Retina (tissue), 1 donor: ENCODE measurements at places on chromosomes 5 and 9.

- DNase-seq = no peak
Measured at GRCh38 chr5:78810098-78810920, 161.7 kb upstream of the LHFPL2 start.

- DNase-seq = no peak
Measured at GRCh38 chr9:133956520-133957076, 35.5 kb downstream of the VAV2 start.

GRCh38 chr9:127081250-127082185, 40.9 kb downstream of the ANGPTL2 start:
- no peak for DNase-seq

GRCh38 chr5:150401376-150402228, 11.1 kb downstream of the CD74 start:
- DNase-seq = no peak

DNA sequence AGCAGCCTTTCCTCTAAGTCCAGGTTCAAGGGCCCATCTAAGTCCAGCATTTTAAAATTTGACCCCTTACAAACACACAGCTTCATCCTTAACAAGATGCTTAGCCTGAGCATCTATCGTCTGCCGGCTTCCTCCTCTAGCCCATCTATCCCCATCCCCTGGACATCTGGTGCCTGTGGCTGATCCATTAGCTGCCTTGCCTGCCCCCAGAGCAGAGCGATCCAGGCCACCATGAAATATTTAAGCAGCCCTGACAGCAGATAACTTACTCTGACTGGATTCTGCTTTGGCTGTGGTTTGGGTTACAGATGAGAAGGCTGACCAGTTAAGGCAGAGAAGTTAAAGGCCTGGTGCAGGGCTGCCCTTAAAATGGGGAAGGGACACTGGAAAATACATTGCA, 30.9 kb upstream of the CPEB4 start:
- peak; percentile 57 for DNase-seq

GRCh38 chr5:18744441-18744840, 1110.2 kb downstream of the TAF11L14 start:
- DNase-seq = no peak

DNA sequence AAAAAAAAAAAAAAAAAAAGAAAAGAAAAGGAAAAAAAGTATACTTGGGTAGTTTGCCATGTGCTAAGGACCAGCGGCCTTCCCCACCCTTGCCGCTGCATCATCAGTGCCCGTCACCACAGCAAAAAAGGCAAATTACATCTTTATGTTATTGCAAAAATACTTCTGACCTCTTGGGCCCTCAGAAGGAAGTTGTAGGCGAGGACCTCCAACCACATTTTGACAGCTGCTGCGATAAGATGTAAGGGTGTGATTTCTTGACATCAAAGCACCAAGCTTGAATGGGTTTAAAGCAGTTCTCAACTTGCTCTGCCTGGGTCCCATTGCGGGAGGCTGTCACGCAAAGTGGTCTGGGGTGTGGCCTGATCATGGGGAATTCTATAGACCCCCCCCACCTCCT, 39.2 kb downstream of the DMRT1 start:
- DNase-seq = no peak

DNA sequence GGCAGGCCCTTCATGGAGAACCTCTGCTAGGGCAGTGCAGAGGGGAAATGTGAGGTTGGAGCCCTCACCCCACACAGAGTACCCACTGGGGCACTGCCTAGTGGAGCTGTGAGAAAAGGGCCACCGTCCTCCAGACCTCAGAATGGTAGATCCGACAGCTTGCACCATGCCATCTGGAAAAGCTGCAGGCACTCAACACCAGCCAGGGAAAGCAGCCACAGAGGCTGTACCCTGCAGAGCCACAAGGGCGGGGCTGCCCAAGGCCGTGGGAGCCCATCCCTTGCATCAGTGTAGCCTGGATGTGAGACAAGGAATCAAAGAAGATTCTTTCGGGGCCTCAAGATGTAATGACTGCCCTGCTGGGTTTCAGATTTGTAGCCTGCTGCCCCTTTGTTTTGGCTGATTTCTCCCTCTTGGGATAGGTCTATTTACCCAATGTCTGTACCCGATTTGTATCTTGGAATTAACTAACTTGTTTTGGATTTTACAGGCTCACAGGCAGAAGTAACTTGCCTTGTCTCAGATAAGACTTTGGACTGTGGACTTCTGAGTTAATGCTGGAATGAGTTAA, 16.6 kb upstream of the ZDHHC11 start:
- no peak for DNase-seq
